ENCODE measurements at places on chromosomes 16 and 17. TPM values are rescaled to one million over a fixed set of nuclear protein-coding genes. Genes with fewer than 3 reads are reported as not detected.

The CTRB2 gene
- total RNA-seq = not detected

The TPSD1 gene
- not detected for total RNA-seq

DNA sequence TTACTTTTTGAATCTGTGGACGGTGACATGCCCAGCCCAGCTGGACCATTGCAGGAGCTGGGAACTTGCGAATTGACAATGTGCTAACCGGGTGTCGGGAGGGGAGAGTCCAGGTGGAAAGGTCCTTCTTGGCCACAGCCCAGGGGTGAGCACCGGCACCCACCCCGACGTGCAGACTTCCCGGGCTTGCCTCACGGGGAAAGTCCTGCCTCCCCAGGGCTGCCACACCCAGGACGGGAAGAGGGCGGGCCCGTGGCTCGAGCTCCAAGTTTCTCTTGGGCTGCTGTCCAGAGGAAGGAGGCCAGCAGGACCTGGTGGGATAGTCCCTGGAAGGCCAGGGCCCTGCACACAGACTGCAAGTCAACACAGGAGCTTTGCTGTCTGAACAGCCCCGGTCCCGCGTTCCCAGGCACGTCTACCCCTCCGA lies 17.7 kb downstream of the CARD14 start:
- no peak for DNase-seq

GRCh38 chr17:14545156-14545906 lies 244.4 kb downstream of the HS3ST3B1 start:
- DNase-seq = no peak

DNA sequence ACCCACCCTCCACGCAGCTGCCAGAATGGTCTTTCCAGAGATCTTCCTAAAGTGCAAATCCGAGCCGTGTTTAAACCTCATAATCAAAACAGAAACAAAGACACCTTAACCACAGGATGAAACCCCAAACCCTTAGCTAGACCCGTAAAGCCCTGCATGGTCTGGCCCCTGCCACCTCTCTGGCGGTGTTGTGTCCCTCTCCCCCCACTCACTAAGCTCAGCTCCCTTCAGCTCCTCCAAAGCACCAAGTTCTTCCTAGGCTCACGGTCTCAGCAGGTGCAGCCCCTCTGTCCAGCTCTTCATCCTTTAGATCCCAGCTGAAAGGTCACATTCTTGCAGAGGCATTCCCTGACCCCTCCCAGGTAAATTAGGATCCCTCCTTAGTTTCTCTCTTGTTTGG lies 4.4 kb upstream of the NXPH3 start:
- DNase-seq = no peak

The PABPN1L gene
- not detected for total RNA-seq

DNA sequence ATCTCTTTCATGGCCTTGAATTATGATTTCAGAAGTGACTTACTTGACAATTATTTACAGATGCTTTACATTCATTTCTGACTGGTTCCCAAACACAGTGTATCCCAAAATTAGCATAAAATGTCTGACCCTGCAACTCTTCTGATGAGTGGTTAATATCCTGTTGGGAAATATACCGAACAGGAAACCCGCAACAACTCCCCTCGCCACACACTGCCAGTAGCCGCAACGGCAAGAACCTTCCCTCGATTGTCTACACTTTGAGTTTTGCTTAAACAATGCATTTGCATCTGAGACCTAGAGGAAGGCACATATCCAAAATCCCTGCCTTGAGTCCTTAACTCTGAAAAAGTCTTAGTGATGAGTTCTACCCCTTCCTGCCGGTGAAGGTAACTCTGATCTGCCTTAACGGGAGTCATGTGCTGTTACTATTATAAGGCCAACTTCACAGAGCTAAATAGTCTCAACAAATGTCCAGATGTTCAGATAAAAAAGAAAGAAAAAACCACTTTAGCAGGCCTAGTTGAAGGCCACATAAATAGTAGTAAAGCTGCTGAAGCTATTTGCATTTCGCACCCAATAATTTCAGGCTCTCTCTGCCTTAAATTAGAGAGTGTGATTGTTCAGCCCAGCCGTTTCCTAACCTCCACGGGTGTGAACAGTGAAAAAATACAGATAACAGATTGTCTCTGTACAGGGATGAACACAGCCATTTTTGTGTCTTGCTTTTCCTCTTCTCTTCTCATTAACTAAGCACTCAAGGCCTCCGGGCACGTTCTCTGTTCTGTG lies 321.1 kb downstream of the HS3ST3B1 start:
- DNase-seq = no peak

The HOXB3 gene
- total RNA-seq = 2.6 TPM

The GP1BA gene
- not detected for total RNA-seq

The ABCC11 gene
- total RNA-seq = 0.15 TPM

The PMFBP1 gene
- 0.29 TPM for total RNA-seq

DNA sequence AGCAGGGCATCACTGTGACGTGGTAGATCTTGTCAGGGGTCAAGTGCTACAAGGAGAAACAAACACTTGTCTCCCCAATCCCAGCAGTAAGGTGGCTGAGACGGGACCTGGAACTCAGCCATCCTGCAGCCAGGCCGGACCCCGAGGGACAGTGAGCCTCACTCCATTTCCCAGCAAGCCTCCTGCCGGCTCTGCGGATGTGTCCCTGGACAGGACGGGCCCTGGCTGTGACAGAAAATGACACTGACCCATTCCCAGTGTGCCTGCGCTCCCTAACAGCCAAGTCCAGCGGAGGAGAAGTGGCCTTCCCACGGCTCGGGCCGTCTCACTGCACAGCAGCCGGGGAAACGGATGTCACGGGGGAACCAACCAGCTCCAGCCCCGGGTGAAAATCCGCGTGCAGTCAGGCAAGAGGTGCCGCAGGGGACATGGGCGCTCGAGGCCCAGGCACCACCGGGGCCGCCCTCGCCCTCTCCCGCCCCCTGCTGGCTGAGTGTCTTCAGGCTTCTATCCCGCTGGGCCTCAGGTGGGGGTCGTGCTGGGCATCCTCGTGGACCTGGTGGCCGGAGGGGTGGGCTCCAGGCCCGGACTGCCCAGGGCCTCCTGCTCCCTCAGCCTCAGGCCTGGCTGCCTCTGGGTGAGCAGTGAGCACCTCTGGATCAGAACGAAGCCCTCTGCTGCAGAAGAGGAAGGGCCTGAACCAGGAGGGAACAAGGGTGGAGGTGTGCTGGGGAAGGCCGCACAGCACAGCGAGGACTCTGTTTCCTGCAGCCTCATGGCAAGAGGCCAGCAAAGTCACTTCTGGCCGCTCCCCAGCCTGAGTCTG lies 6.7 kb downstream of the HAGHL start:
- peak; percentile 51 for DNase-seq

The KRT28 gene
- total RNA-seq = not detected

DNA sequence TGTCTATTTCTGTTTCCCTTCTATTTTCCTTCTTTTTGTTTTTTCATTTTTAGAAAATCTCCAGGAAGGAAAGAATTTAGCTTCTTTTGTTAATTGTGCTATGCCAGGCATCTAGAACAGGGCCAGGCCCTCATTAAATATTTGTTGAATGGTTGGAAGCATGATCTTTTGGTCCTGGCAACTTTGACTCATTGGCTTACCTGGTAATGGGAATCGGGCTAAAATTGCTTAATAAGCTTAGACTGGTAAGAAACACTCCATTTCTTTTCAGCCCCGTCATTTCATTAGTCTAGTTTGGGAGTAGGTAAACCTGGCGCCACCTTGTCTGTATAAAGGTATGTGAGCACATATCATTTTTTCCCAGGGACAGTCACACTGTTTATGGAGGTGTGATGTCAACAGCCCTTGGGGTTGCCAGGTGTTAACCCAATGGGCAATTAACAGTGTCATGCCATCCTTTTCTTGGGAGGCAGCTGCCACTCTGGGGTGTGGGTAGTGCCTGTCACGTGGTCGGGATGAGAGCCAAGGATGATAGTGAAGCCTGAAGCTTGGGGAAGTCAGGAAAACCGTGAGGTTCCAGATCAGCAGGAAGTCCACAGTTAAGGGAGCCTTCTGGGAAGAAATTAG lies 9.5 kb upstream of the NDEL1 start:
- DNase-seq = no peak

DNA sequence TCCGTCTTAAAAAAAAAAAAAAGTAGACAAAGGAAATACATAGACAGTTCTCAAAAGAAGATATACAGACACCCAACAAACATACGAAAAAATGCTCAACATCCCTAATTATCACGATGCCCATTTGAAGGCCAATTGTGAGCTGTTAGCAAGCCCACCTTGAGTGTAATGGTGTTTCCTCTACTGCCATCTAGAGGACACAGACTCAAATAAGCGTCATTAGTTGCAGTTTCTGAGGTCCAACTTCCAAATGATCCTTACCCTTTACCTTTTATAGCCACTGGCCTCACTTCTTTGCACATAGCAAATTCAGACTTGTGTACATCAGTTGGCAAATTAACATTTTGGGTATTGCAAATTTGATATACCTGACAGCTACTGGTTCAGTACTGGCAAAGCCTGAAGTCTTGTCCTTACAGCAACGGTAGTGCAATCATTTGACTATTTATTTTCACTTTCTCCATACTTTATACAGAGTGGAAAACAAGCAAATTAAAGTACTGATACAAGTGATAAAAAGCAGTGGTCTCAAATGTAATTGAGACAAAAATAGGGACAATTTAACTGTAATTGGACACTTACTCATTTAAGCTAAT lies 536.3 kb upstream of the EEF2KMT start:
- DNase-seq = no peak

DNA sequence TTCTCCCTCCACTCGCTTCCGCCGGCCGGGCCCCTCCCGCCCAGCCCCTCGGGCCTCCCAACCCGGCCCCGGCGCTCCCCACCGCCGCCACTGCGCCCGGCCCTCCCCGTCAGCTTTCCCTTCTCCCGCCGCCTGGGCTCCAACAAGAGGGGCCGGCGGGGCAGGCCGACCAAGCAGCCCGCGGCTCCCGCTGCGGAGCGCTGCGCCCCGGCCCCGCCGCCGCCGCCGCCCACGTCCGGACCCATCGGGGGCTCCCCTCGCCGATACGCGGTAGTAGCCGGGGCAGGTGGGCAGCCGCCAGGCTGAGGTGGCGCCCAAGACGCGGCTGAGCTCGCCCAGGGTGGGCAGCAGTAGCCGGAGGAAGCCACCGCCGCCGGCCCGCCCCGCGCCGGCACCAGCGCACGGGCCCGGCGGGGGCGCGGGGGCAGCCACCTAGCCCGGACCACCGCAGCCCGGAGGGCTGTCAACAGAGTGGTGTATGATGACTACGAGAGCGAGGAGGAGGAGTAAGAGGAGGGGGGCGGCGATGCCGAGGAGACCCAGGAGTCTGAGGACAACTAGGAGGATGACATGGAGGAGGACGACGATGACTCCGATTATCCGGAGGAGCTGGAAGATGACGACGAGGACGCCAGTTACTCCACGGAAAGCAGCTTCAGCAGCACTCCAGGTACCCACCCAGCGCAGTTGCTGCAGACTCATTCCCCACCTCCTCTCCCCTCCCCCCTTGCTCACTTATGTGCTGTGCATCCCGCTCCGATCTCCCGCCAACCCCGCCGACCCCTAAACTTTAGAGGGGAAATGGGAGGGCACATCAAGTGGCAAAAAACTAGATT lies 498 bp downstream of the LRRC37B start:
- DNase-seq = peak; percentile 62

GRCh38 chr16:1107731-1108130 lies 11.7 kb upstream of the C1QTNF8 start:
- DNase-seq = no peak

- DNase-seq = no peak
These were observed 202.6 kb upstream of the MYOCD start for GRCh38 chr17:12463102-12463501.

DNA sequence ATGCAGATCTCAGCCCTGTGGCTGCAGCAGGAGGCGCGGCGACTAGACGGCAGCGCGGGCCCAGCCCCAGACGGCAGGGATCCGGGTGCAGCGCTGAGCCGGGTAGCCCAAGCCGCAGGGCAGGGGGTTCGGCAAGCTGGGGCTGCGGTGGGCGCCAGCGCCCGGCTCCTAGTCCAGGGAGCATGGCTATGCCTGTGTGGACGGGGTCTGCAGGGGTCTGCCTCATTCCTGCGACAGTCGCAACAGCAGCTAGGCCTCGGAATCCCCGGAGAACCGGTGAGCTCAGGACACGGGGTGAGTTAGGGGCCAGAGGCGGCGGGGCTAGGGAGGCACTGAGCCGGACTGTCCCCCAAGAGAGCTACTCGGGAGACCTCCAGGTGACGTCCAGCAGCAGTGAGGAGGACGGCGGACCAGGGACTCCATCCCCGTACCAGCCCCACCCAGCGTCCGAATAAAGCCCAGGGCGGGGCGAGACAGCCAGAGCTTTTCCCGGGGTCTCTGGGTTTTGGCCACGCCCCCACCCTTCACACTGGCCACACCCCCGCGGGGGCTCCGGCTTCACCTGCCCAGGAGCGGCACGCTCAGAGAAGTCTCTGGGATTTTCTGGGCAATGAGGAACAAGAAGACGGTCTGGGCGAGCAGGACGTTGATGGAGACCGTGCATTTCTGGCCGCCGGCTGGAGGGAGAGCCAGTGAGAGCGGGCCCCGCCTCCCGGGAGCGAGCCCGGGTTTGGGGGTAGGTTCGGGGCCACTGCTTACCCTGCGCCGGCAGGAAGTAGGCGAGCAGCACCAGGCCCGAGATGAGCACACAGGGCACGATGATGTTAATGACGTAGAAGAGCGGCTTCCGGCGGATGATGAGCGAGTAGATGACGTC lies 1.1 kb downstream of the C17orf107 start:
- peak; percentile 71 for DNase-seq

DNA sequence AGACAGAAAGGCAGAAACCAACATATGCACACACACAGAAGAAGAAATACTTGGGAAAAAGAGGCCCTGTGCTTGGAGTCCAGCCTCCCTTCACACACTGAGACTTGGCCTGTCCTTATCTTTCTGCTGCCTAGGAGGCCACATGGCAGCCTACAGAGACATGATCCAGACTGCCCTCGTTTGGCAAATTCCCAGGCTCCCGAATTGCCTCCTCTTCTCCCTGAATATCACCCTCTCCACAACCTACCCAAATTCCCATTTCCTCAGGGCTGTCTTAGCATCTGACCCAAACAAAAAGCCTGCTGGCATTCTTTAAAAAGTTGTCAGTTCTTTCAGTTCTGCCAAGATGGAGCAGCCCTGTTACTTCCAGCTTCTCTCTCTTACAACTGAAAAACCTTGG lies 59.8 kb downstream of the DNAH17 start:
- no peak for DNase-seq

The CDRT15L2 gene
- total RNA-seq = not detected

DNA sequence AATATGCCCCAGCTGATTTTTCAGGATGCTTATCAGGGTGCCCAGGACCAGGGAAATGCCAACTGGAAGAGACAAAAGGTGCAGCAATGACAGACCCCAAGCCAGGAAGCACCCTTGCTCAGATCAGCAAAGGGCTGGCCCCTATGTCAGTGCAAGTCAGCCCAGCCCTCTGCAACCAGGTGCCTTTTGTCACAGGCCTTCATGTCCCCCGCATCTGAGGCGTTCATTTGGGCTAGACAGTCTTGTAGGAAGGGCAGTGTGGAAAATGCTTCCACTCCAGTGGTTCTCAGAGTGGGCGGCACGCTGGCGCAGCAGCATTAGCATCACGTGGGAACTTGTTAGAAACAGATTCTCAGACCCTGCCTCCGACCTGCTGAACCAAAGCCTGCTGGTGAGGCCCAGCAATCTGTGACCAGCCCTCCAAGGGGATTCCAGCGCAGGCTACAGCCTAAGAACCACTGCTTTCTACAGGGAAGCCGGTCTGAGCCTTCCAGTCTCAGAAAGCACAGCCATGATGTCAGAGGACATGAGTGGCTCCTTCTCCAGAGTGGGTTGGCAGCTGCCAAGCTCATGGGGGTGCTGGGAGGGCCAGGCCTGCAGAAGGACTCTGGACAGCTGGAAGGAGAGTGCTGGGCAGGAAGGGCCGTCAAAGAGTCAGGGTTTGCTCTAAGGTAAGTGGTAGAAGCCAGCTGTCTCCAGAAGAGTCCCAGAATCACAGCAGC lies 13.1 kb downstream of the SLC47A2 start:
- DNase-seq = no peak

The SEC14L5 gene
- 0.07 TPM for total RNA-seq

Measured in activated CD4-positive, alpha-beta memory T cell treated with anti-CD3 and anti-CD28 coated beads for 36 hours (primary cell).